ENCODE measurements at places on chromosomes 5 and 9. TPM values are rescaled to one million over a fixed set of nuclear protein-coding genes. Genes with fewer than 3 reads are reported as not detected.

DNA sequence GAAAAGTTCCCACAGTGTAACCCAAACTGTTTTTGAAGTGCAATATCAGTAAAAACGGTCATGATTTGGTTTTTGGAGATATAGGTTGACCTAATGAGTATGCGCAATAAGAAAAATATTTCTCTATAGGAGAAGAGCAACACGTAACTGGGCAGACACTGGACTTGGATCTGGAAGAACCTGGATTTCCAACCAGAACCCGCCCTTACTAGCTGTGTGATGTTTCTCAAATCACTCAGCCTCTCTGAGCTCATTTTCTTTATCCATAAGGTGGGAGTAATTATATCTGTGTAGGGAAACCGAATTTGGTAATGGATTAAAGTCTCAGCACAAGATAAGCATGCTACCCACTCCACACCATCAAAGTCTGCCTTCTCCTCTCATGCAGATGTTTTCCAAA is 169.1 kb downstream of the COL23A1 start:
- DNase-seq: no peak

- DNase-seq: no peak
These were observed 146.6 kb downstream of the RAPGEF6 start for GRCh38 chr5:131488463-131488862.

GRCh38 chr9:77910194-77910621 is 121.4 kb downstream of the GNAQ start:
- no peak for DNase-seq

- no peak for DNase-seq
These were observed 349.6 kb downstream of the SLIT3 start for GRCh38 chr5:168951356-168951755.

GRCh38 chr5:130287438-130287837 is 383.2 kb downstream of the CHSY3 start:
- DNase-seq: no peak

GRCh38 chr5:133950821-133951612 is 17.4 kb downstream of the C5orf15 start:
- no peak for DNase-seq

DNA sequence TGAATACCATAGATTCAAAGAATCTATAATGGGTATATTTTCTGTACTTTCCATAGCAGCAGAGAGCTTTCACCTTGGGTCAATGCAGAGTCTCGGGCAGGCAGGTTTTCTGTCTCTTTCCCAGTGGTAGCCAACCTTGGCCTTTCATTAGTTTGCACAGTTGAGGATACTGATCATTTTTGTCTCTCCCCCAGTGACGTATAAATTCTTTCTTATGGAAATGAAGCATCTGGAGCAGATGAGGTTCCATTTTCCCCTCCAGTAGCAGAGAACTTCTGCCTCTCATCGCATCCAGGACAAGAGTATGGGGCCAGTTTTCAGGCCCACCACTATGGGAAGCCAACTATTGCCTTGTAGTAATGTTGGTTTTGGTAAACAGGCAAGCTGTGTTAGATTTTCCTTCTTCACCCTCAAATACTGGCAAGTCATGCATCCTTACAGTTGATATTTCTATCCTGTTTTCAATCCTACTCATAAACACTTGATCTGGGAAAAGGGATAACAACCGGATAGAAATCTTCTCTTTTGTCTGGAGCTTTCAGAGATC is 845.2 kb upstream of the CDH18 start:
- no peak for DNase-seq

- DNase-seq: no peak
These were observed 6.1 kb downstream of the TNFSF8 start for GRCh38 chr9:114924327-114924726.

GRCh38 chr5:72412283-72413055 is 92.3 kb downstream of the PTCD2 start:
- DNase-seq: no peak

GRCh38 chr9:124776954-124777648 is at the start of gene OLFML2A:
Gene OLFML2A (plus strand): TSS chr9:124777133. CDS start chr9:124777271, 138 bp downstream.
- DNase-seq: peak; percentile 51

- no peak for DNase-seq
These were observed 130.3 kb downstream of the FSTL4 start for GRCh38 chr5:133482028-133482427.

DNA sequence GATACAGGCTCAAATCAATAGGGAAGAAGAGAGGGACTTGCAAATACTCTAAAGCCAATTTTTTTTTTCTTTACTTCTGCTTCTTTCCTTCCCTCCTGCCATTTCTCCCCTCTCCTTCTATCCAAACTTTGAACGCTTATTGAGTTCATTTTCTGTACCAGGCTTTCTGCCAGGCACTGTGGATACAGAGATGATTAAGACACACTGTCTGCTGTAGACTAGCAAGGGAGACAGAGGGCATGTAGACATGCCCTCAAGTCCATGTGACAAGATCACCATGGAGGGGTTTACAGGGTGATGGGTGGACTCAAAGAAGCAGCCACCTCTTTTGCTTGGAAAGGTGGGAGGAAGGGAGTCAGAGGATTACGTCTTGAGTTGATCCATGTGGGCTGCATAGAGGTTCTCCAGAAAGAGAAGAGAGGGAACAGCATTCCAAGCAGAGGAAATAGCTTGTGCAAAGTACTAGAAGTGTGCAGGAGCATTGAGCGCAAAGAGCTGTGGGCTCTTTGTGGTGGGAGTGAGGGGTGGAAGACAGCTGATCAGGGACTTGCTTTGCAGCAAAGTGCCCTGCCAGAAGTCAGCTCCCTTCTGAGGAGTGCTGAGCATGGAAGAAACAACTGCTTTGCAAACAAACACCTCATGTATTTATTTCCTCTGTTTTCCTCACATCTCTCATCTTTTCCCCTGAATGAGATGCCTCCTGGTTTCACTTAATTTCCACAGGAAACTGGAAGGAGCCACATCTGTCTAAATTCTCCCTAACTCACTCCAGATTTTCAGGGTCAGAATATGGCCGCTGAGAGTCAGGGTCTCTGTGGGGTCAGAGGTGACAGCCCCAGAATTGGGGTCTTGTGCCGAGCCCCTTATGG is 64.4 kb upstream of the COL15A1 start:
- DNase-seq: no peak

DNA sequence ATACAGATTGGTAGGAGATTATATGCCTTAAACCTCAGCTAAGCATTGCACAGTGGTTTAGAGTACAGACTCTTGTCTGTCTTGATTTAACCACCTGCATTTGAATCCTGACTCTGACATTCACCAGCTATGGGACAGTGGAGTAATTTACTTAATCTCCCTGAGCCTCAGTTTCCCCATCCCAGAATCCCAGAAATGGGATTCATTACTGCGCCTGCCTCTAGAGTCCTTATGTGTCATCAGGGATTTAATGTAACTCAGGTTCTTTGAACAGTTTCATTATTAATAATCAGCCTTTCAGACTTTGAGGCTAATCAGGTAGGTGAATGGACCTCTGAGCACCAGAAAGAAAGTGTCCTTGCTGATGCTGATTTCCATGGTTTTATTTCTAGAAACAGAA is 149.1 kb downstream of the SMARCA2 start:
- no peak for DNase-seq

GRCh38 chr9:78303377-78304062 is 6.6 kb downstream of the PSAT1 start:
- no peak for DNase-seq

DNA sequence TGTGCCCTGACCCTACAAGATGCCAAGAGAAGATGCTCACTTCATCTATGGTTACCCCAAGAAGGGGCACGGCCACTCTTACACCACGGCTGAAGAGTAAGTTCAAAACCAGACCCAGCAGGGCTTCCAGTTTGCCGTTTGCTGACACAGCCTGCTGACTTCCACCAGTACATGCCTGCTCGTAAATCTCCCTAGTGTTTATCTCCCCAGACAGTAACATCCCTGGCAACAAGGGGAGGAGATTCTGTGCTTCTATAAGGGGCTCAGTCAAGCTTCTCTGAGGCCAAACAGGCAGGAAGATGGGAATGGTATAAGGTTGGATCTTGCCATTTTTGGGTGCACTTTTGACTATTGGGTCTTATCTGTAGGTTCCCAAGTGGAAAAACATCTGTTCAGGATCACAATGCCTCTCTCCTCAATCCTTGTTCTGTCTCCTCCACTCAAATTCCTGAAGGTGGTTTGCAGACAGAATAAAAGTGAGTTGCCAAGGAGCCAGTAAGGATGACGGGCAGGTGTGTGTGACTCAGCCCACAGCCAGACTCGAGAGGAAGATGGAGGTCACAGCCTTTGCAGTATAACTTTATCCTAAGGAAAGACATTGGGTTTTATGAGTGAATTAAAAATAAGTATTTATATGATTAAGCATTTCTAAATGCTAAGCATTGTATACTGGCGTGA is 1.9 kb downstream of the MLANA start:
- no peak for DNase-seq

PCDHB14 gene
- 5.9 TPM for total RNA-seq

SLC1A3 gene
- 29.8 TPM for total RNA-seq

CCDC180 gene
- total RNA-seq: 8.2 TPM

PCDHGA7 gene
- 10.8 TPM for total RNA-seq

DMRT3 gene
- 1.8 TPM for total RNA-seq

HK3 gene
- total RNA-seq: 2.5 TPM

DBH gene
- total RNA-seq: not detected

Data from breast epithelium (tissue), 4 donors.